Adipose tissue (tissue), 3 donors: ENCODE measurements at places on chromosomes 4 and X. TPM values are rescaled to one million over a fixed set of nuclear protein-coding genes. Genes with fewer than 3 reads are reported as not detected.

DKK2 gene
- 0.03 TPM for polyA plus RNA-seq

CYLC1 gene
- not detected for polyA plus RNA-seq

IL21 gene
- polyA plus RNA-seq: not detected

TMSB15A gene
- polyA plus RNA-seq: 0.53 TPM

GPR34 gene
- polyA plus RNA-seq: 8.5 TPM

EFHC2 gene
- 0.67 TPM for polyA plus RNA-seq

DCLK2 gene
- 3.7 TPM for polyA plus RNA-seq

ZNF157 gene
- not detected for polyA plus RNA-seq

SSX4B gene
- not detected for polyA plus RNA-seq

PLAC8 gene
- 19.4 TPM for polyA plus RNA-seq

SSX2 gene
- polyA plus RNA-seq: not detected

CETN2 gene
- polyA plus RNA-seq: 48.5 TPM

MAGEA4 gene
- polyA plus RNA-seq: not detected

KCNE5 gene
- 0.07 TPM for polyA plus RNA-seq

SSX2B gene
- not detected for polyA plus RNA-seq

ATP2B3 gene
- not detected for polyA plus RNA-seq

SLC25A6 gene
- polyA plus RNA-seq: 489 TPM

CENPVL2 gene
- not detected for polyA plus RNA-seq
